ENCODE measurements at places on chromosomes 2 and 18. TPM values are rescaled to one million over a fixed set of nuclear protein-coding genes. Genes with fewer than 3 reads are reported as not detected.

- DNase-seq = no peak
These were observed 268.2 kb upstream of the SESTD1 start for GRCh38 chr2:179532863-179533278.

DNA sequence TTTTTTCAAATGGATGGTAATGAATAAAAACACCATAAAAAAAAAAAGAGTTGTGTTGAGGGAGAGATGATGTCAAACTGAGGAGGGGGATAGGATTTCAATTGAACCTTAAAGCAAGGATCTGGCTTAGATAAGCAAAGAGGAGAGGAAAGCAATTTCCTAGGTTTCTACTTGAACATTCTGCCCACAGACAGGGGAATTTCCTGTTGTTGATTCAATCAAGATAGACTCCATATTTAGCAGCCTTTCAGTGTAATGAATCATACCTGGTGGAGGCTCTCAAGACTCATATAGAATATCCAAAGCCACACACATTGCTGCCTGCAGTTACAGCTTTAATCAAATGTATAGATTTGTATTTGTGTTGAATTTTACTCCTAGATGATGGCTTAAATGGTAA lies 294.4 kb upstream of the PIK3C3 start:
- DNase-seq = no peak

- no peak for DNase-seq
These were observed 191.7 kb downstream of the PRKCE start for GRCh38 chr2:45843136-45843535.

Gene MALL
- 12.6 TPM for total RNA-seq

Gene CASP10
- 6.1 TPM for total RNA-seq

Gene XRCC5
- total RNA-seq = 153 TPM

Data from tibial nerve (tissue), 4 donors.